ELF-1 (cell line): ENCODE measurements at places on chromosomes 1 and 21.
A peak's percentile ranks its signal among the peaks of the same experiment; 100 is the strongest.

DNA sequence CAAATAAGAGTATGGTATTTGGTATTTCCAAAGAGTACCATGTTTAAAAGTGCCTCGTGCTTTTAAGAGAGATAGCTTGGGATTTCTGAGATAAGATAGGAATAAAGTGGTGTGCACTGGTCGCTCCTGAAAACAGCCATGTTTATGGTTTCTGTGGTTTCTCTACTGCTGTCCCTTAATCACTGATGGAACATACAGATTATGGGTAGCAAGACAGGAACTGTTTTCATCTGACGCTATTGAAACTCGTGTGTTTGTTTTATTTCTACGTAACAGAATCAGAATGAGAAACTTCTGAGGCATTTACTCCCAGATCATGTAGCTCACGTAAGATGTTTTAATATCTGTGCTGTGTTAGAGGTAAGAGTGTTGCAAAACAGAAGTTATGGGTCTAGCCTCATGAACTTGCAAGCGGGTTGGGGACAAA lies 126.0 kb downstream of the KIAA0319L start:
- DNase-seq, result no peak

GRCh38 chr21:36508948-36509347 lies 29.0 kb upstream of the CLDN14 start:
- DNase-seq, result peak; percentile 24

GRCh38 chr1:93779540-93780165 lies 98.0 kb upstream of the BCAR3 start:
- peak; percentile 93 for DNase-seq

- no peak for DNase-seq
These were observed 27.2 kb downstream of the C8B start for GRCh38 chr1:56938646-56939045.

DNA sequence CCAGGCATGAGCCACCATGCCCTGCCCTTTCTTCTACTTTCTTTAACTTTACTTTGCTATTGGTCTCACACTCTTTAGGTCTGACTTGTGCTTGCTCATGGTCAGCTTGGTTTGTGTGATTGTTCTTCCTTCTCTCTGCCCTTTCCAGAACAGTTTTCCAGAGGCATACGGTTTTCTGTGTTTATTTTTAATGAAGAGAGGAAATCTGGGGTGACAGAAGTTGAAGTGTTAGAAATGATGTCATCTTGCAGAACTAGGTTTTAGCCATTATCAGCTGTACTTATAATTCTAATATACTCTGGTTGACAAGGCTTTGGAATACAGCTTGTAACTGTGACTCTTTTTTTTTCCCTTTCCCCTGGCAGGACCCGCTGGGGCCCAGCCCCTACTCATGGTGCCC lies 14.4 kb downstream of the AGO3 start:
- no peak for DNase-seq

- no peak for DNase-seq
These were observed 402.3 kb upstream of the USP24 start for GRCh38 chr1:55617288-55617982.
